Heart left ventricle (tissue), 16 donors: ENCODE measurements at places on chromosomes 12 and 14. TPM values are rescaled to one million over a fixed set of nuclear protein-coding genes. Genes with fewer than 3 reads are reported as not detected.

- DNase-seq, result no peak
- H3K27ac ChIP-seq, result peak overlapping the region; percentile 95
- no peaks in the 10 kb centered on the region for H3K27me3 ChIP-seq
- H3K4me1 ChIP-seq, result no peaks in the 10 kb centered on the region
Observed at GRCh38 chr12:51171884-51172514, 936 bp downstream of the TFCP2 start.

GRCh38 chr12:103114296-103115055 lies 157.0 kb downstream of the ASCL1 start:
- DNase-seq, result no peak
- no peak overlapping the region for H3K4me3 ChIP-seq
- H3K4me1 ChIP-seq, result no peaks in the 10 kb centered on the region
- H3K36me3 ChIP-seq, result no peaks in the 10 kb centered on the region
- H3K27ac ChIP-seq, result no peak overlapping the region

DNA sequence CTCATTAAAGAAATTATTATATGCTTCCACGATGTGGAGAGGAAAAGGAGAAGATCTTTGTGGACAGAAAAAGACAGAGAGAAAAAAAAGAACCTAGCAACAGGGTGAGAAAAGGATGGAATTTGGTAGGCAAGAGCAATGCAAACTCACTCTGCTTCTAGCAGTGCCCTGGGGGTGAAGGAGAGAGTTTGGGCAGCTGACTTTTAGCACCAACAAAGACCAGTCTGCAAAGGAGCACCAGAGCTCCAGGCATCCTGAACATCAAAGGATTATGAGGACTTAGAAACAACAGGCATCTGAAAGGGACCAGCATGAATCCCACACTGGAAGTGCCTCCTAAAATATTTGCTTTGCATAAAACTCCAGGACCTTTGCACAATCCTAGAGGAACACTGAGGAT lies 32.8 kb upstream of the RERG start:
- no peak overlapping the region for H3K4me3 ChIP-seq
- no peaks in the 10 kb centered on the region for H3K36me3 ChIP-seq
- DNase-seq, result no peak
- H3K27ac ChIP-seq, result no peak overlapping the region
- peaks cover 3% of the 10 kb centered on the region for H3K4me1 ChIP-seq

GRCh38 chr14:101604228-101604934 lies 43.1 kb downstream of the DIO3 start:
- H3K4me1 ChIP-seq, result no peaks in the 10 kb centered on the region
- no peak overlapping the region for H3K4me3 ChIP-seq
- no peaks in the 10 kb centered on the region for H3K36me3 ChIP-seq
- peaks cover 24% of the 10 kb centered on the region for H3K27me3 ChIP-seq
- DNase-seq, result no peak

- H3K4me3 ChIP-seq, result no peak overlapping the region
- H3K27me3 ChIP-seq, result no peaks in the 10 kb centered on the region
- DNase-seq, result no peak
- H3K36me3 ChIP-seq, result no peaks in the 10 kb centered on the region
- no peak overlapping the region for H3K27ac ChIP-seq
Observed at GRCh38 chr12:129446696-129447095, 457.1 kb downstream of the TMEM132D start.

DNA sequence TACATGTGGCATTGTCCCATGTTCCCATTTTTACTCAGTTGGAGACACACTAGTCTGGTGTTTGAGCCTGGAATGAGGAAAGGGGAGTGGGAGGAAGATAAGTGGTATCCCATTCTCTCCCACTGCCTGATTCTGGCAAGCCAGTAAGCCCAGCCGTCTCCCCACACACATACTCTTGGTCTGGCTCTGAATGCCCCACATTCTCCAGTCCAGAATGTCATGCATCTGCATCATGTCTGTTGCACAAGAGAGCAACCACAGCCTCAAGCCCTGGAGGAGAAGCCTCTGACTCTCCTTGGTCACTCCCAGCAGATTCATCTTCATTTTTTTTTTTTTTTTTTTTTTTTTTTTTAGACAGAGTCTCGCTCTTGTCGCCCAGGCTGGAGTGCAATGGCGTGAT lies 48.0 kb downstream of the DRAM1 start:
- H3K4me1 ChIP-seq, result no peaks in the 10 kb centered on the region
- H3K27me3 ChIP-seq, result no peaks in the 10 kb centered on the region
- H3K4me3 ChIP-seq, result no peak overlapping the region
- peak; percentile 62 for DNase-seq

DNA sequence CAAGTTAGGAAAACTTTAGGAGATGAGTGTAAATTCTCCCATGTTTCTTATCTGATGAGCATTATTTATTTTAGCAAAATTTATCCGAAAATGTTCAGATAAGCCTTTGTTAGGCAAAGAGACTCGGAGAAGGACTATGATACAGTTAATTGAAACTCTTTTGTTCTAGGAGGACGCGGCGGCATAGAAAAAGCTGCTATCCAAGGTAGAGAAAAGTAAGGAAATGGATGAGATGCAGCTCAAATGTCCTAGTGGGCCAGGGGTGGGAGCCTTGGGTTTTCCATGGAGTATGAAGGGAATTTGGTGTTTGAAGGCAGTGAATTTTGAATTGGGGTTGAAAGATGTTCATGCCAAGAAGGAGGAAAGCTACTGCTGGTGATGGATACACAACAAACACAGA lies 1504.5 kb downstream of the AACS start:
- H3K4me3 ChIP-seq, result no peak overlapping the region
- H3K27me3 ChIP-seq, result no peaks in the 10 kb centered on the region
- H3K27ac ChIP-seq, result no peak overlapping the region
- DNase-seq, result no peak

DNA sequence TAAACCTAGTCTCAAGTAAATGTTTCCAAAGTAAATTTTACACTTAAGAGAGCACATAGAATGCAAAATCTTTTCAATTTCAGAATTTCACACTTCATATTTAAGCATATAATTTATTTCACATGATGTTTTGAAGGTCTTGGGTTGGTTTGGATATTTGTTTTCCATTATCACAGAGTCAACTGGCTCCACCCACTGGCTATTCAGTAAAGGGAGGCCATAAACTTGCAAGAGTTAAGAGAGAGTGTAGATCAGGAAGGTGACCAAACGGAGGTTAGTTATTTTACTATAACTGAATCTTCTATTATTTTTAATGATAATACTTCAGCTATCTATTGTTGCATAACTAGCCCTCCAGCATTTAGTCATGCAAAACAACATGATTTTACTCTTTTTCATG lies 6.2 kb upstream of the CPNE8 start:
- no peaks in the 10 kb centered on the region for H3K27me3 ChIP-seq
- H3K4me1 ChIP-seq, result peaks cover 6% of the 10 kb centered on the region
- no peaks in the 10 kb centered on the region for H3K36me3 ChIP-seq
- no peak for DNase-seq
- H3K27ac ChIP-seq, result no peak overlapping the region

C12orf56 gene
- total RNA-seq, result not detected

DNA sequence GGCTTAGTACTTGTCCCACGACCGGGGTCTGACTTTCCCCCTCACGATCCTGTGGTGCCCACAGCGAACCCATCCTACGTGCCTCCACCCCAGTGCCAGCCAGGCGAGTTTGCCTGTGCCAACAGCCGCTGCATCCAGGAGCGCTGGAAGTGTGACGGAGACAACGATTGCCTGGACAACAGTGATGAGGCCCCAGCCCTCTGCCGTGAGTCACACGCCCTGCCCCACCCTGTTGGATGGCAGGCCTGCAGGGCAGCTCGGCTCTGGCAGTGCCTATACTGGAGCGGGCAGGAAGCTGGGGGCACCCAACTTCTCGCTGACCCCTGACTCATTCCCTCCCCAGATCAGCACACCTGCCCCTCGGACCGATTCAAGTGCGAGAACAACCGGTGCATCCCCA lies 18.3 kb upstream of the LRP1-AS start:
- no peak for DNase-seq
- peaks cover 22% of the 10 kb centered on the region for H3K36me3 ChIP-seq
- H3K4me3 ChIP-seq, result no peak overlapping the region
- H3K4me1 ChIP-seq, result no peaks in the 10 kb centered on the region

RGS6 gene
- total RNA-seq, result 18.8 TPM

SDR9C7 gene
- total RNA-seq, result not detected

GPR84 gene
- total RNA-seq, result not detected

GRCh38 chr12:108004319-108004718 lies 124.8 kb upstream of the WSCD2 start:
- H3K4me3 ChIP-seq, result no peak overlapping the region
- no peaks in the 10 kb centered on the region for H3K36me3 ChIP-seq
- no peaks in the 10 kb centered on the region for H3K27me3 ChIP-seq
